Astrocyte (in vitro differentiated cells and primary cell): ENCODE measurements at places on chromosomes 13 and 19. TPM values are rescaled to one million over a fixed set of nuclear protein-coding genes. Genes with fewer than 3 reads are reported as not detected.
A peak's percentile ranks its signal among the peaks of the same experiment; 100 is the strongest.

DNA sequence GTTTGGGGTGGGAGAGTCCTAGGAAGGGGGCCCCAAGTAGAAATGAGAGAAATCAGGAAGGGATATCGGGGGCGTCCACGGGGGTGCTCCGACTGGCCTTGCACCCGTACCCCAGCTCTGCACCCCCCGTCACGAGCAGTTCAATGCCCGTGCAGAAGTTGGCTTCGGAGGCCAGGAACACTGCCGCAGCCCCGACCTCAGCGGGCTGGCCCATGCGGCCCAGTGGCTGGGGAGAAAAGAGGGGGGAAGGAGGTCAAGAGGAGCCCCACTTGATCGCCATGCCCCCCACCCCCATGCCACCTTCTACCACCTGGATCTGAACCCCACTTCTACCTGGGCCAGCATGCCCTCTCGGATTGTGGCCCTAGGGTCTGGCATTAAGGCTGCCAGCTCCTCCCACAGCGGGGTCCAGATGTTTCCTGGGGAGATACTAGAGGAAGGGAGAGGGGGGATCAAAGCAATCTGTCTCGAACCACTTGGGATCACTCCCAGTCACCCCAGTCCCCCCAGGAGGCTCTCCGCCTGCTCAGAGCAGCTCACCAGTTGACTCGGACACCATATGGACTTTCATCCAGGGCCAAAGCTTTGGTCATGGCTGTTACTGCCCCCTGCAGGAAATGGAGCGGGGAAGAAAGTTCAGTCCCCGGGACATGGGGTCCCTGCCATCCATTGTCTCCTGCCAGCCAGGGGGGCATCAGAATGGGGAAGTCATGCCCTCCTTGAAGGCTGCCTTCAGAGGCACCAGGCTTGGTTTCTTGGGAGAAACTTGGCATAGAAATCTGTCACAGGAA, 2.5 kb upstream of the BCAT2 start:
- no peak overlapping the region for H3K27ac ChIP-seq
- no peaks in the 10 kb centered on the region for H3K27me3 ChIP-seq
- H3K36me3 ChIP-seq = no peaks in the 10 kb centered on the region

Gene MCEMP1
- not detected in 2 replicates for total RNA-seq

Gene TUBB4A
- total RNA-seq = 0.75 and 1.7 TPM in 2 replicates

GRCh38 chr19:47187797-47188196, 43.2 kb downstream of the BBC3 start:
- no peak overlapping the region for H3K4me3 ChIP-seq
- H3K4me1 ChIP-seq = peaks cover 33% of the 10 kb centered on the region

Gene NAXD
- total RNA-seq = 25.1 and 25.8 TPM in 2 replicates

GRCh38 chr19:45171211-45171623, 6.8 kb downstream of the TRAPPC6A start:
- no peak overlapping the region for H3K27ac ChIP-seq
- no peaks in the 10 kb centered on the region for H3K4me1 ChIP-seq
- no peak for DNase-seq
- H3K27me3 ChIP-seq = no peaks in the 10 kb centered on the region

DNA sequence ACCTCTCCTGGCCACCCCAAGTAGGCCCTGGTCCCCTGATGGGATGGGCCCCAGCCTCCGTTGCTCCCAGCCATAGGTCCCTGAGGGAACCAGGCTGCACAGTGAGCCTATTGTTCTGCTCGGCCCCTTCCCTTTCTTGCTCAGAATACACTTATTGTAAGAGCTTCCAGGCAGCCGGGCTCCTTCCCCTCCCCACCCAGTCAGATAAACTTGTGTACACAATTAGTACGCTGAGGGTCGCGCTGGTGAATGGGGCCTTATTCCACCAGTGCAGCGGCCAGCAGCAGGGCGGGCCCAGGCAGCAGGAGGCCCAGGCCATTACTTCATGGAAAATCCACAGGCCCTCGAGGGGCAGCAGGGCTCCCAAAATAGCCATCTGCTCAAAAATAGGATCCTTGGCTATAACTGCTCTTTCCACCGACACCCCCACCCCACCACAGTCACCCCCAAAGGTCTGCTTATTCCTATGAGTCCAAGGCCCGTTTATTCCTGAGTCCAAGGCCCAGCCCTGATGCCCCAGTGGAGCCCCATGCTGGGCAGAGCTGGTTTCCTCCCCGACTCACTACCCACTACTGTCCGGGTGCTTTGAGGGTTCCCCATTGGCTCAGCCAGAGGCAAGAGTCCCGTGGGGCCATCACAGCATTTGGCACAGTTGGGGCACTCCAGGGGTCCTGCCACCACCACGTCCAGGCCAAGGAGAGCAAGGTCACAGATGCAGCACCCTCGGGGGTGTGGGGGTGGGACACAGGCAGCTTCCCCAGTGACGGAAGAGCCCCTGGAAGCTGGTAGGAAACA, 22.1 kb downstream of the CAPN12 start:
- no peaks in the 10 kb centered on the region for H3K27me3 ChIP-seq
- H3K27ac ChIP-seq = peak overlapping the region; percentile 25
- peaks cover 25% of the 10 kb centered on the region for H3K4me1 ChIP-seq
- H3K36me3 ChIP-seq = peaks cover 49% of the 10 kb centered on the region
- DNase-seq = no peak

DNA sequence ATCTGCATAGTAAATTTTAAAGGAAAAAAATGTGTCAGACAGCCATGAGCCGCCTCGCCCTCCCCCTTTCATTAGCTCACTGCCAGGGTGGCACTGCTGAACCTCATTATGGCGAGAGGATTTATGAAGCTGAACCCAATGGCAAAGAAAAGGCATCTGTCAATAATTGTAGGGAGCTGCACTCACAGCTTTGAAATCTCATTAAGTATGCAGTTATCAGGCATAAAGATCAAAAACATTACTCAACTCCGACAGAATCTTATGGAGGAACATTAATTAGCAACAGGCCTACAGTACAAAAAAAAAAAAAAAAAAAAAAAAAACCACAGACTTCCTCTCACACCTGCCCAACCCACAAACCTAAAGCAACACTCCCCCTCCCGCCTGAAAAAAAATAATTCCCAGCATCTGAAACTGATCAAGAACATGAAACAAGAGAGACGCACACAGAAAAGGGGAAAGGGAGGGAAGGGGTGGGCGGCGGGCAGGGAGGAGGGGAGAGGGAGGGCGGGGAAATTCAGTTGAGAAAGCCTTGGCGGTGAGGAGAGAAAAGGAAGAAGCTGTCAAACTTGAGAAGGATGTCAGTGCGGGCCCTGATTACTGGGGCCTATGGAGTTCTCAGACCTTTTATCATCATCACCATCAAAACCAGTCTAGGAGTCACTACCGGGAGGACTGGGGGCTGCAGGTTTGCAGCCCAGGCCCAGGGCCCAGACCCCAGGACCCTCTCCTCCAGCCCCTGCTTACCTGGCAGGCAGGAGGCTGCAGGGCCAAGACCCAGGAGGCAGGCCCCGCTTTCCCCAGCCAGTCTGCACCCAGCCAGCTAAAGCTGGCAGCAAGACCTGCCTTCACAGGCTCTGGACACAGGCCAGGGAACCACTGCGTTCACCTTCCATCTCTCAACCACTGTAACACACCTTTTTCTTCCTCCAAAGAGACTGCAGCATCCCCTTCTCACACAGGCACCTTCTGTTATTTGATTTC, 8.9 kb downstream of the TSHZ3 start:
- peaks cover 12% of the 10 kb centered on the region for H3K4me1 ChIP-seq
- no peaks in the 10 kb centered on the region for H3K27me3 ChIP-seq
- H3K36me3 ChIP-seq = peaks cover 8% of the 10 kb centered on the region

GRCh38 chr13:47897411-47898050, 103.5 kb downstream of the SUCLA2 start:
- no peak overlapping the region for H3K4me3 ChIP-seq
- no peaks in the 10 kb centered on the region for H3K27me3 ChIP-seq
- no peaks in the 10 kb centered on the region for H3K36me3 ChIP-seq
- peaks cover 17% of the 10 kb centered on the region for H3K4me1 ChIP-seq
- DNase-seq = peak; percentile 82
- H3K27ac ChIP-seq = no peak overlapping the region

Gene CCDC70
- not detected in 2 replicates for total RNA-seq

Gene IL17D
- 1.6 and 1.9 TPM in 2 replicates for total RNA-seq

DNA sequence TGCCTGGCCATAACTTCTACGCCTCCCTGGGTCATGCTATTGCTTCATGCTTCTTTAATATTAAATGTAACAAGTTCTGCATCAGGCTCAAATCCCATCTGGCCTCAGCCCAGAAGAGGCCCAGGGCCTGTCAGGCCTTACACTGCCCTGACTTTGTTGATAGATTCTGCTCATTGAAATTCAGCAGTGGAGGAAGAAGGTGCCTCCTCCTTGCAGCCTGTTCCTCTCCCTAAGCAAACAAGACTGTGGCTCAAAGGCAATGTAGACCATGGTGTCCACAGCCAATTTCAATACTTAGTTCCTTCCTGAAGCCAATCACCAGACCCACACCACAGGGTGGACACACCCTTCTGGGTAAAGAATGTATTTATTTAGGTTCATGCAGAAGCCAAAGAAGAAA, 59.4 kb downstream of the LACC1 start:
- H3K4me3 ChIP-seq = no peak overlapping the region
- no peaks in the 10 kb centered on the region for H3K4me1 ChIP-seq
- no peaks in the 10 kb centered on the region for H3K27me3 ChIP-seq
- no peak overlapping the region for H3K27ac ChIP-seq
- H3K36me3 ChIP-seq = no peaks in the 10 kb centered on the region

DNA sequence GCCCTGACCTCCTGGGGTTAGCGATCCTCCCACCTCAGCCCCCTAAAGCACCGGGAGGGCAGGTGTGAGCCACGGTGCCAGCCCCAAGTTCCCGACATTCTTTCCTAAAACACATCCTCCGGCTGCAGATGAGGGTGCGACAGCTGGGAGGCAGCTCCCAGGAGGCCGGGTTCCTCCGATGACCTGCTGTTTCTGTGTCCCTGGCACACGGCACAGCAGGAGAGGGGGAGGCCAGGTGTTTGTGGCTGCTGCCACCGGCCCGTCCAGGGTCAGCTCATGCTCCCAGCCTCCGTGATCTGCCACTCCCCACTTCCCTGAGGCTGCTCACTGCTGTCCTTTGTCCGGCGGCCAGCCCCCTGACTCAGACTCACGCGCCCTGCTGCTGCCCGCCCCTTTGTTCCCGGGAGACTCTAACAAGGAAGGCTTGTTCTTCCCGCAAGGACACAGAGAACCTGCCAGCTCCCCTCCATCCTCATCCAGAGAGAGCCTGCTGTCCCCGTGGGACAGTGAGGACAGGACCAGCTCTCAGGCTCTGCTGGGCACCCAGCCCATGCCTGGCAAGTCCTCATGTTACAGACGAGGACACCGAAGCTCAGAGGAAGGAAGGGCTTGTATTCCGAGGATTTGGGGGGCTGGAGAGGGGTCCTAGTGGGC, 10.6 kb upstream of the MADCAM1 start:
- peaks cover 15% of the 10 kb centered on the region for H3K4me1 ChIP-seq
- H3K27me3 ChIP-seq = no peaks in the 10 kb centered on the region
- H3K27ac ChIP-seq = no peak overlapping the region
- no peak overlapping the region for H3K4me3 ChIP-seq
- no peaks in the 10 kb centered on the region for H3K36me3 ChIP-seq

DNA sequence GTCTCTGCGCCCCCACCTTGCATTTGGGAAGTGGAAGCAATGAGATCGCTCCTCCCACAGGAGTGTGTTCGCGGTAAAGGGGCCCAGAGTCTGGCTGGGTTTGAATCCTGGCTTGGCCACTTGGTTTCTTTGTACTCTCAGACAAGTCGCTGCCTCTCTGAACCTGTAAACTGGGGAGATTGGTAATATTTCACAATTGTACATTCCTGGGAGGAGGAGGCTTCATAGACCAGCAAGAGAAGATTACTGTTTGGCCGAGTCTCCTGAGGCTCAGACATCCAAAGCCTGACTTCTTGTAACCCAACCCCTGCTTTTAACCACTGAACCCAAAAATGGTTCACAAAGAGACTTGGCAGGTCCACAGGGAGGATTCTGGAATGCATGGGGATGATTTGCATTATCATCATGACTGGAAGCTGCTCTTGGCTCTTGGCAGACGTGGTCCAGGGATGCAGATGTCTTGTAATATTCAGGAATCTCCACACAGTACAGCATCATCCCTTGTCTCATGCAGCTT, 13.6 kb upstream of the STRN4 start:
- no peak overlapping the region for H3K4me3 ChIP-seq
- DNase-seq = peak; percentile 84
- H3K4me1 ChIP-seq = peaks cover 3% of the 10 kb centered on the region
- H3K27me3 ChIP-seq = no peaks in the 10 kb centered on the region
- H3K36me3 ChIP-seq = no peaks in the 10 kb centered on the region
- no peak overlapping the region for H3K27ac ChIP-seq

Gene ARL11
- total RNA-seq = not detected in 2 replicates

Gene CEACAM21
- total RNA-seq = 2.1 and 2.4 TPM in 2 replicates

DNA sequence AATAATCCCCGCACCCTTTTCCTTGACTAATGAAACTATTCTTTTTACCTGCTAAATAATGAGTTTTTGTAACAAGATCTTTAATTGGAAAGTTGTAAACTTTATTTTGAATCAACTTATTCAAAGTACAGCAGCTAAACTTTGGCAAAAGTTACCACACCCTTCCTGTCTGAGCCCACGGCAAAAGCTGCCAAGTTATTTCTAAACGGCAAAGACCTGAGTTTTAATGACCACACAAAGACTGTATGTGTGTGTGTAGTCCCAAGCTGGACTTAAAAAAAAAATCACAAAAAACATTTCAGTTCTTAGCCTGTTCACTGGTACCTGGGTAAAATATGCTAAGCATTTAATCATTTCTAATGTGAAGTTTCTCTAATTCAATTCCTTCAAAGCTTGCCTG, 60.7 kb downstream of the ZAR1L start:
- no peak for DNase-seq
- H3K4me3 ChIP-seq = no peak overlapping the region
- H3K27ac ChIP-seq = no peak overlapping the region
